Activated CD4-positive, alpha-beta T cell treated with anti-CD3 and anti-CD28 coated beads for 48 hours (primary cell): ENCODE measurements at places on chromosomes 4 and X.

DNA sequence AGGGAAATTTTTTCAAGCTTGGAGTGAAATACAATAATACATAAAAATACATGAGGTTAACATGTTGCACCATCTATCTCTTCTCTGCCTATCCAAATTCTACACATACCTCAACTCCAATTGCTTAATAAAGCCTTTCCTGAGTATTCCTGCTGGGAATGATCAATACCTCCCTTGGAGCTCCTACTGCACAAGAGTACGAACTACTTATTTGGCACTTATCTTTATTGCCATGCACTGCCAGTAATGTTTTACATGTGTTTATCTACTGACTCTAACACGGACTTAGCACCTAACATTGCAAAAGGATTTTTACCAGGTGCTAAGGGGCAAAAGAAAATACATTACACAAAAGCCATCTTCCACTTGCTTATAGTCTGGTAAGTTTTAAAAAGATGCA is 80.2 kb downstream of the ADGRA3 start:
- no peak for DNase-seq

DNA sequence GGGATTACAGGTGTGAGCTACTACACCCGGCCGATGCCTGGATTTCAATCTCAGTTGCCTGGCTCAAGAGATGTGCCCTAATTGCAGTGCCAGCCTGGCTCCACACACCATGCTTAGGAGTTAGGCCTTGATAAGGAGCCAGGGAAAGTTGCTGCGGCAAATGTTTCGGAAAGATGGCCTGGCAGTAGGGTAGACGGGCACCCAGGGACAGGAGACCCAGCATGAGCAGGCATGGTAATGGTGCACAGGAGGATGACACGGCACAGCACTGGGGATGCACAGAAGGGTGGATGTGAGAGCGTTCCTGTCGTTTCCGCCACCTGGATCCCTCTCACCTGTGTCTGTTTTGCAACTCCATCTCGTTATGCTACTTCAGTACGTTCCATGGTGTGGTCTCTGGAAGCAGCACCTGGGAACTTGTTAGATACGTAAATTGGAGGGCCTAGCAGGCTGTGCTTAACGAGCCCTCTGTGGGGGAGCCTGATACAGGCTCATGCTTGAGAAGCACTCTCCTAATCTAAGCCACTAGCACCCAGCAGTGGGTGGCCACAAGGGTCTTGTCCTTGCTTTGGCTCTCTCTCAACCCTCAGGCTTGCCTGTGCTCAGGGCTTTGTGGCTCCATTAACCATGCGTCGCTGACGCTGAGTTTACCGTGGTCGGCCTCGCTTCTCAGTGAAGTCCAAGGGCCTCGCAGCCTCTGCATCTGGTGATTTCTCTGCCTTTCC is 20.3 kb downstream of the RNF4 start:
- no peak for DNase-seq

DNA sequence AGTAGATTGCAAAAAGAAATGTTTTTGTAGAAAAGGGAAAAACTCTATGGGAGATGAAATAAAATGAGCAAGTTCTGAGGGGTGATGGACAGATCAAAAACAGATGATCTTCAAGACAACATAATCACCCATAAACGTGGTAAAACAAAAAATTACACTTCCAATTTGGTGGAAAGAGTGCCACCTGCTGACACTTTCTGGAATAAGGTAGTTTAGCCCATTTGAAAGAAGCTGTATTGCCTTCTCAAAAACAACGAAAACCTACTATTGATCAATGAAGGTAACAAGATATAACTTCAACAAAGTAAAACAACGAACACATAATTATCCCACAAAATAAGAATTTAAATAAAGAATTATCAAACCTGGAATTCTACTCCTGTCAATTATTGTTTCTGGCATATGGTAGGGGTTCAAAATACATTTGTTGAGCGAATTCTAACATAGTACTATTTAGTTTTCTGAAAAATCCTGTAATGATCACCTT is 2.5 kb downstream of the COQ2 start:
- peak; percentile 64 for DNase-seq

DNA sequence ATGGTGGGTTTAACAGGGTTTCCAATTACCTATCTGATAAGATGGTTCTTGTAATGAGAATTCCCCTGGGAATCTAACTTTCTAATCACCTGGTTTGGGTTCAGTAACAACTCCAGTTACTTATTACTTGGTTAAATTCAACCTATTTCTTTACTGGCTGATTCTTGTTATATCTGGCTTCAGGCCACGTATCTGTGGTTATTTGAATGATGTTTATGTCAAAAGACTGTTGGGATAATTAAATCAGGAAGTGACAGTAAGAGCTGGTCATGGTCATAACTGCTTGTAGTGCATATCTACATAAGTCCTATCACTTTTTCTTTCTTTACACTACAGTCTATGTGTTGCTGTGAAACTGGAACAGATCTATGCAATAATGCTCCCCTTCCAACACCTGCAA is 108.1 kb downstream of the MID1 start:
- DNase-seq: no peak

DNA sequence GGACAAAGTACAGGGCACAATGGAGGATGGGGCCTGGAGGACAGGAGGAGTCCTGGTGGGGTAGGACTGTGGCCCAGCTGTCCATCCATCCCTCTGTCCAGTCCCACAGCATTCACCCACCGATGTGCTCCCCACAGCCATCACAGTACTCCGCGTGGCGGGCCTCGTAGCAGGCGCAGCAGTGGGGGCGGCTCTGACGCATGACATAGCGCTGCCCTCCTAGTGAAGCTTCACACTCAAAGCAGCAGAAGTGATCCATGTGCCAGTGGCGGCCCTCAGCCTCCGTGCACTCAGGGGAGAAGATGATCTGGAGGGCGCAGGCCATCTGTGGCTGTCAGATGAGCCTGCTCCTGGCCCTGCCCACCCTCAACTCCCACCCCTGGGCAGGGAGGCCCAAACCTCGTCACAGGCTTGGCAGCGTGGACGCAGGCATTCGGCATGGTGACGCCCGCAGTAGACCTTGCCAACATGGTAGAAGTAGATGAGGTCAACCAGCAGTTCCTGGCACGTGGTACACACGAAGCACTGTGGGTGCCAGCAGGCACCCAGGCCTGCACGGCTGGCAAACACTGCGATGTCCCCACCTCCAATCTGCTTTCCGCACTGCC is 6.3 kb downstream of the PLP2 start:
- DNase-seq: no peak

DNA sequence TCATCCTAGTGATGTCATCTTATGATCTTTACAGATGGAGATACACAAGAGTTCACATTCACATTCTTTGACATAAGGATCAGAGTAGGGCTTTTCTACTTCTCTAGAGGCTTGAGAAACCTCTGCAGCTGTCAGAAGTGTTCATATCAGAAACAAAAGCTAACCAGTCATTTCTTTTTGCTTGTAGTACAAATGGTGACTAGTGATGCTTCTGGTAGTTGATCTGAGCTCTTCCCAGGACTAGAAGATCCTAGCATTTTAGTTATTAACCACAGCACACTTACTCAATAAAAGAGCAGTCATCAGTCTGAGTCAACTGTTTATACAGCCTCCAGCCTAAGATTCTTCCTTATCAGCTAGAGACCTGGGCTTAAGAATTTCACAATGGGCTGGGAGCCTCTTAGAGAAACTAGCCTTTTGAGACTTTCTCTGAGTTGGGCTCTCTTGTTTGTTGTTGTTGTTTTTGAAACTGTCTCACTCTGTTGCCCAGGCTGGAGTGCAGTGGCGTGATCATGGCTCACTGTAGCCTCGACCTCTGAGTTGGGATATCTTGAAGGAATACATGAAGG is 84.1 kb downstream of the TMEM164 start:
- DNase-seq: no peak

GRCh38 chr4:8765631-8766590 is 105.7 kb downstream of the HMX1 start:
- no peak for DNase-seq

DNA sequence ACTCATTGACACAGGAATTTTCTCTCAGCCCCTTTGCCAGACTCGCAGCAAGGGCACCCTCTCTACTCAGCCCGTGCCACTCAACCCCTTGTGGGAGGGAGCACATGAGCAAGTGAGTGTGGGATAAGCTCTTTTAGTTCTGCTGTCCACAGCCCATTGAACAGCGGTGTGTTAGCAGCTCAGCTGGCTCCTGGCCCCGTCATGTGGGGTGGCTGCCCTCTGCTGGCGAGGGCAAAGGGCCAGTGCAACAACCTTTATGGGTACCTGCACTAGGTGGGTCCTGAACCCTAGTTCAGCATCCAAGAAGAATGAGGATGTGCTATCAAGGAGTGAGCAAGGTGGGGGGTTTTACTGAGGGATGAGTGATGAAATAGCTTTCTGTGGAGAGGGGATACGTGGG is 85.0 kb upstream of the ZNF81 start:
- DNase-seq: peak; percentile 61

DNA sequence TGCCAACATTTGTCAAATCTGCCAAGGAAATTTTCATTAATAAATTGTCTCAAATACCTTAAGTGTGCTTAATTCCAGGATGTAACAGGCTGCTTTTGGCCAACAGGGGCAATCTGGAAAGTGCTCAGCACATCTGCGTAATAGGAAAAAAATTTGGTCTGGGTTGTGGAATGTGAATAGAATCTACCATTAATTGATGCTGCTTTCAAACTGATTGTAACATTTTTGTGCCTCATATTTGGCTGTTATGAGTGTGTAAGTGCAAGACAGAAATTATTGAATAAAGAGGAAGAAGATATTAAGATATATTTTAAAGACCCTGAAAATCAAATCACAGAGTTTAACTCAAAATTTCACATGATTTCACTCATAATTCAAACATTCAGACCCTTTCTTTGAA is 41.1 kb downstream of the REELD1 start:
- no peak for DNase-seq

GRCh38 chr4:3246458-3247398 is 2.2 kb upstream of the MSANTD1 start:
- no peak for DNase-seq

- DNase-seq: no peak
Observed at GRCh38 chr4:38009421-38009820, 49.2 kb downstream of the PTTG2 start.

- peak; percentile 14 for DNase-seq
Observed at GRCh38 chr4:113300471-113300928, 251.0 kb downstream of the ANK2 start.

GRCh38 chrX:39169976-39170375 is 368.7 kb downstream of the MID1IP1 start:
- DNase-seq: no peak

DNA sequence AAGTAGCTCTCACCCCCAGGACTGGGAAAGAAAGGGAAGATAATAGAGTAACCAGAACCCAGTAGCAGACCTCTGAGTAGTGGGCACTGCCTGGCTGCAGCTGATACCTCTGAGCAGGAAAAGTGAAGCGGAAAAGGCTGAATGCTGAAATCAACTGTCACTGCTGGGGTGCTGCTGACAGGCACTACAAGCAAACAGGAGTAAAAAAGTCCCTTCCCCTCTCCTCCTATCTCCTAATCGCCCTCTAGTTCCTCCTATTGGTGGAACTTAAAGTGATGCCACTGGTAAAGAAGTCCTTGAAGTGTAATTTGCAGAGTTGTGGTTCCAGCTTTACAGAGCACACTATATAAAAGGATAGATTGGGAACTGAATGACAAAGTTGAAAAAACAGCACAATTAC is 32.8 kb upstream of the GLRB start:
- no peak for DNase-seq

DNA sequence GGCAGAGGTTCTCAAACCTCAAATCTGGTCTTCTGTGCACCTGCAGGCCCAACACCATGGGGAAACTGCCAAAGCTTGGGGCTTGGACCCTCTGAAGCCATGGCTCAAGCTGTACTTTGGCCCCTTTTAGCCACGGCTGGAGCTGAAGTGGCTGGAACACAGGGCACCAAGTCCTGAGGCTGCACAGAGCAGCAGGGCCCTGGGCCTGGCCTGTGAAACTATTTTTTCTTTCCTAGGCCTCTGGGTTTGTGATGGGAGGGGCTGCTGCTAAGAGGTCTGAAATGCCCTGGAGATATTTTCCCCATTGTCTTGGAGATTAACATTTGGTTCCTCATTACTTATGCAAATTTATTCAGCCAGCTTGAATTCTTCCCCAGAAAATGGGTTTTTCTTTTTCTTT is 18.3 kb upstream of the PI4K2B start:
- no peak for DNase-seq

GRCh38 chr4:88008122-88008742 is 797 bp downstream of the PKD2 start:
- DNase-seq: peak; percentile 46

DNA sequence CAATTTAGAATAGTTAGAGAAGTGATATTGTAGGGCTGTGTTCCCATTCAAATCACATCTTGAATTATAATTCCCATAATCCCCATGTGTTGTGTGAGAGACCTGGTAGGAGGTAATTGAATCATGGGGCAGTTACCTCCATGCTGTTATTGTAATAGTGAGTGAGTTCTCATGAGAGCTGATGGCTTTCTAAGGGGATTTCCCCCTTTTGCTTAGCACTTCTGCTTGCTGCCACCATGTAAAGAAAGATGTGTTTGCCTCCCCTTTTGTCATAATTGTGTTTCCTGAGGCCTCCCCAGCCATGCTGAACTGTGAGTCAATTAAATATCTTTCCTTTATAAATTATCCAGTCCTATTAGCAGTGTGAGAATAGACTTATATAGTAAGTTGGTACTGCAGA is 53.2 kb downstream of the LPAR4 start:
- no peak for DNase-seq

- no peak for DNase-seq
Observed at GRCh38 chr4:4781936-4782707, 77.3 kb upstream of the MSX1 start.

- DNase-seq: no peak
Observed at GRCh38 chr4:26864899-26865298, 4.3 kb downstream of the STIM2 start.

DNA sequence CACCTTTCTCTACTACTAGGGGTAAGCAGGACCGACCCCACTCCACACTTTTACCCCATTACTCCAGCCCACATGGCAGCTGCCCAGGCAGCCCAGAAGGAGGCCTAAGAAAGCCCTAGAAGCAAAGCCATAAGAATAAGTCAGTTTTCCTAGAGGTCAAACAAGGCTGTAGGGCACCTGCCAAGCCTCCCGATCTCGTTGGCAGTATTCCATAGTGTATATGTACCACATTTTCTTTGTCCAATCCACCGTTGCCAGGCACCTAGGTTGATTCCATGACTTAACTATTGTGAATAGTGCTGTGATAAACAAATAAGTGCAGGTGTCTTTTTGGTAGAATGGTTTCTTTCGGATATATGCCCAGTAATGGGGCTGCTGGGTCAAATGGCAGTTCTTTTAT is 54.2 kb downstream of the RHOXF2B start:
- DNase-seq: no peak

- DNase-seq: no peak
Observed at GRCh38 chr4:160546201-160546600, 1443.3 kb downstream of the RAPGEF2 start.
